ENCODE measurements at places on chromosomes 1 and 21. TPM values are rescaled to one million over a fixed set of nuclear protein-coding genes. Genes with fewer than 3 reads are reported as not detected.

GLMP gene
- 14.8 TPM for total RNA-seq

NCF2 gene
- 3.3 TPM for total RNA-seq

- no peaks in the 10 kb centered on the region for H3K36me3 ChIP-seq
- no peaks in the 10 kb centered on the region for H3K27me3 ChIP-seq
- DNase-seq = no peak
Observed at GRCh38 chr21:15197696-15198095, 132.9 kb upstream of the NRIP1 start.

DNA sequence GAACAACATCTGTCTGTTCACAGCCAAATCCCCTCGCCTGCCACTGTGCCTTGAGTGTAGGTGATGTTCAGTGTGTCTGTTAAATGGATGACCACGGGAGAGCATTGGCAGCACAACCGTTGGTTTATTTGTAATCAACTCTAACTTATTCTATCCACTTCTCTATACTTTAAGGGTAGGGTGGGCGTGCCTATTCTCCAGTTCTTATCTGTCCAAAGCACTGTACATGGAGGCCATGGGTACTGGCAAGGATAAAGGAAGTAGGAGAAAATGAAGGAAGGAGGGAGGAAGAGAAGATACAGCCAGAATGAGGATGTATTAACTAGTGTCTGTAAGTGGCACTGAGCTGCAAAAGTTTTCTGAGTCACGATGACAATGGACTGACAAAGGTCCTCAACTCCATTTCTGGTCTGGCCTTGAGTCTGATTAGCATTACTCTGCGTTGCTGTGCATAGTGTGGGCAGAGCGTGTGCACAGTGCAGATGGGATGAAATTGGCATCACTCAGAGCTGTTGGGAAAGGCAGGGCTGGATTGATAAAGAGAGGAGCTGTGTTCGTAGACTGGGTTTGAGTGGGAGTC is 7.1 kb downstream of the RHOU start:
- no peak overlapping the region for H3K27ac ChIP-seq
- H3K4me1 ChIP-seq = peaks cover 9% of the 10 kb centered on the region
- no peak for DNase-seq
- H3K4me3 ChIP-seq = no peak overlapping the region
- no peaks in the 10 kb centered on the region for H3K36me3 ChIP-seq
- no peaks in the 10 kb centered on the region for H3K27me3 ChIP-seq

EIF3I gene
- 108 TPM for total RNA-seq

DNA sequence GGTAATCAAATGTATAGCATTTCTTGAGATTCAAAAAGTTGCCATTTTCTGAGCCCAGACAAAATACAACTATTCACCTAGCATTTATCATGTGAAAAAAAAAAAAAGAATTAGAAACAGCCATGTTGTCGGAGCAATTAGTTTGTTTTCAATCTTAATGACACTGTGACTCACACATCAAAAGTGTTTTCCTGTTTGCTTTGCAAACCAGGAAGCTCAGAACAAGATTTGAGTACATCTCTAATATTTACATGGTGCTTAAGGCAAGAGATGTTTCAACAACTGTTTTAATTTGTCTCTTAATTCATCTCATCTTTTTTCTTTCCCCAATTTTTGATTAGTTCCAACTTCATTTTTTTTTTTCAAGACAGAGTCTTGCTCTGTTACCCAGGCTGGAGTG is 62.5 kb upstream of the CAPZB start:
- H3K27me3 ChIP-seq = no peaks in the 10 kb centered on the region
- H3K4me1 ChIP-seq = no peaks in the 10 kb centered on the region
- no peak overlapping the region for H3K4me3 ChIP-seq
- no peak overlapping the region for H3K27ac ChIP-seq
- no peaks in the 10 kb centered on the region for H3K36me3 ChIP-seq
